ENCODE measurements at places on chromosomes 11 and 22.

DNA sequence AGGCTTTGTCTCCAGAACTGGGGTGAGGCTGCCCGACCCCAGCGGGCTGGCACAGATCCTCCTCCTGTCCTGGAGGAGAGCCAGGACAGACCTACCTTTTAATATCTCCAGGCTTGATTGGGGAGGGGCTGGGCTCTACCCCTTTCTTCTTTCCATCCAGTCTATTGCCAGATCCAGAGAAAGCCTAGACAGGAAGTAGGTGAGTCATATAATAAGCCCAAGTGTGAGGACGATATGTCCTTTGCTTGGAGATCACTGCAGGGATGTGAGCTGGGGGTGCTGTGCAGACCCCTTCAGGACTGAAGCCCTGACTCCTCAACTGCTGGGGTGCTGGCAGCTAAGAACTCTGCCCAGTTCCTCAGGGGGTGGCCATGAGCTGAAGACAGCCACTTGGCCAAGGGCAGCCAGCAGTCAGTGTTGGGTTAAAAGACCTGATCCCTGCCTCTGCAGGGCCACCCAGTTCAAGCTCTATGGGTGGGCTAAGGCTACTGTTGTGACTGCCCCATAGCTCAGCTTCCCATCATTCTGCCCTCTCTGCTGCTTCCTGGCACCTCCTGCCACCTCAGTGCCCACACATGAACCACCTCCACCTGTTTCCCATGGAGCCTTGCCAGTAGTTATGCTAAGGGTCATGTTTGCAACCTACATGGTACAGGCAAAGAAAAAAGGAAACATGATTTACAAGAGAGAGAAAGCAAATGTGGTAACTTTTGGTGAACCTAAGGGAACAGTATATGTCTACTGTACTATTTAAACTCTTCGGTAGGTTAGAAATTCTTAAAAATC lies 8.3 kb upstream of the C22orf39 start:
- DNase-seq = no peak

GRCh38 chr11:8732324-8732670 lies 49.7 kb downstream of the RPL27A start:
- no peak for DNase-seq

GRCh38 chr11:128297091-128297651 lies 290.2 kb downstream of the ETS1 start:
- no peak for DNase-seq

DNA sequence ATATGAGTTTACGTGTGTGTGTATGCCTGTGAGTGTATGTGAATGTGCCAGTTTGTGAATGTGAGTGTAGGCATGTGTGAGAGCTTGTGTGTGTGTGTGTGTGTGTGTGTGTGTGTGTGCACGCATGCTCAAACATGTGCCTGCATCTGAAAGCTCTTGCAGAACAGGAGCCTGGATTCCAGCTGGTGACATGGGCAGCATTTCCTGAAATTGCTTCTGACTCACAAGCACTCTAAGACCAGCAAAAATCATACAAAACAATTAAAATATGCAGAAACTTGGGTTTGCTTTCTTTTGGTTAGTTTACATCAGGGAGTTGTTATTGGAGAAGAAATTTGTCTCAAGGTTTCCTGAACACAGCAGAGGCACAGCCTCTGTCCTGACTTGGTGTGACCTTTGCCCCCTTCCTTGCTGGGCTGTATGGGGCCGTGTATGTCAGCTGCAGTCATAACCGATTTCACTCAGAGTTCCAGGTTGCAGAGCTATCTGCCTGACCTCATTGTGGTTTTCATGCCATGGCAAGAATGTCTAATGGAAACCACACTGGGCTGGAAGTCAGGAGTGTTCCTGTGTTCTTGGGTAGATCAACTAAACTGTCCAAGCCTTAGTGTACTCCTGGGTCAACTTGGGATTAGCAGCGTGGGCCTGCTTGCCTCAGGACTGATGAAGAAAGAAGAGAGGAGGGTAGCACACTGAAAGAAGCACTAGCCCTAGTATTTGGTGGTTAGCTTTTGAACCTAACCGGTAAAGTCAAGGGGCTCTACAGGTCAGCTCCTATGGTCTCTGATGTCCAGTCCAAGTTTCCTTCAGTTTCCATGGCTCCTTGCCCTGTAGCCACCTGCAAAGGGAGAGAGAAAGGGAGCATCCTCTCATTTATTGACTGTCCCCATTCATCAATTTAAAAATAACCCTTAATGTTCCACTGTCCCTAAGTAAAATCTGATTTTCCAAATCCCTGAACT lies 143.7 kb downstream of the SNX19 start:
- no peak for DNase-seq

DNA sequence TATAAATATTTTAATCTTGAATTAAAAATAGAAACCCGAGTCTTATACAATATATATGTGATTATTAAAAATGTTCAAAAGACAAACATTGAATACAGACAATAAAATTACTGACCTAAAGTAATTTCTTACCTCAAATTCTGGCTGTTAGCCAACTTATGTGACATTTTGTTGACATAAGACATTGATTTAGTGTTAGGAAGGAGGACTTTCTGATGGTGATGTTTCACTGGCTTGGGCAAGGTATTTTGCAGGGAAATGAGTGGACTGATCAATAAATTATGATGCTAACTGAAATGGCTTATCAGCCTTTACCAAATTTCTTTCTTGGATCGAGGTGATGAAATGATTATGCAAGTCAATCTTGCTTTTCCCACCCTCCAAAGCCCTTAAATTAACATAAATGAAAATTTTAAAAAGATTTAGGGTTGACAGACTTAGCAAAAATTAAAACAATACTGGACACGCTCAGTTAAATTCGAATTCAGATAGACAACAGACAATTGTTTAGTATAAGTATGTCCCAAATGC lies 33.2 kb upstream of the FZD4 start:
- DNase-seq = no peak

GRCh38 chr11:9740202-9740883 lies 76.5 kb downstream of the SWAP70 start:
- DNase-seq = no peak

DNA sequence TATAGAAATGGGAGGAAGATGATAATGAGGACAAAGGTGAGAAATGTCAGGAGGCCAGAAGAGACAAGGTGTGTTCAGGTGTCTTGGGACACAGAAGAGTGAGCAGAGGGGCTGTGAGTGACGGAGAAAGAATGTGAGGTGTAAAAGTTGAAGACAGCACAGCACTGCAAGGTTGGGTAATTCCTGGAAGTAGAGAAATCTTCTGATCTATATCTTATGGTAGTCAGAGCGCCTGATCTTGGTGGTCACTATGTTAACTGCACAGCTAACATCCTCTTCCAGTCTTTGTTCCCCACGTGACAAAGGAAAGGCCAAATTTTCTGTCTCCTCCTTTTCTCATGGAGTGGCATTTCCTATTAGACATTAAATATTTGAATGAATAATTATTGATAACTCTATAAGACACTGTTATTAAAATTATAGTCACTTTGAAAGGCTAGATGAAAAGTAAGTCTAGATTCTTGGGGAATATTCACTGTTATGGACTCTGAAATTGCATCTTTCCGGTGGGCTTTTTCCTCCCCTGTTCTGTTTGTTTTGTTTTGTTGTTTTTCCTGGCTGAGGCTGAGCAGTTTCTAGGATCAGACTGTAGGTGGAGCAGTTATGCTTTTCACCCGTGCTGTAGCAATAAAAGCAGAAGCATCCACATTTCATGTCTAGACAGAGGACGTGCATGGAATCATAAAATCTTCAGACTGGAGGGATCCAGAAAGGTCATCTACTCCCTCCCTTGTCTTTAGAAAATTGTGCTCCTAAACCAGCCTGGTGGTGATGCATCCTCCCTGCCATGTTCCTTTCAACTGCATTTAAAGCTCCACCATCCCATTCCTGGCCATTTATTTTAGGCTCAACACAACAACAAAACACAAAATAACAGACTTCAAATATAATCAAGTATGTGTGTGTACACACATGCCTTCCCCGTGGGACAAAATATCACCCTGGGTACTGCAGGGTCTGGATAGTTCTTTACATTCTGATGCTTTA lies 26.6 kb downstream of the SC5D start:
- DNase-seq = peak; percentile 45

GRCh38 chr11:118045191-118045590 lies 31.7 kb upstream of the TMPRSS4 start:
- DNase-seq = no peak

DNA sequence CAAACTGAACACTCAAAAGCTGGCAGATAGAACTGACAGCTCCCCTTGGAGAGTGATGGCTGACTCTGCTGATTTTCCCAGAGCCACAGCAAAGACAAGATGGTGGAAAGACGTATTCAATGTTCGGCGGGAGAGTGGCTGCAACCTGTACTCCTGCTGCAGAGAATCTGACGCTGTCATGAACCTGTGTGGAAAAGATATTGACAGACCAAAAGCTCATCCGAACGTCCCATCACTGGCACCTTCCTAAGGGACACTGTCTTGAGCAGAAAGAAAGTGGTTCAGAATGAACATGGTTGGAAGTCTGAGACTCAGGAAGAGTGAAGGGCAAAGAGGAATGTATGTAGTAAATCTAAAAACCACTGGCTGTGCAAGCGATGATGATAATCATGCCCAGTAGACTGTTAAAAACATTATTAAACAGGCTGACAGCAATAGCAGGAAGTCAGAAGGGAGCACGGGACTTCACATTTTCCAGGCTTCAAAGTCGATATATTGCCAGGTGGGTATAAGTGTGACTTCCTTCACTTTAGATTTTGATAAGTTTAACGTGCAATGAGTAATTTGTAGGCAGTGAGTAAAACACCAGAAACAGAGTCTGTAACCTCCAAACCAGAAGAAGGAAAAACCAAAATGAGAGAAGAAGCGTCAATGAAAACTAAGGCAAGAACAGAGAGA lies 6.2 kb upstream of the IL17REL start:
- no peak for DNase-seq

- no peak for DNase-seq
Observed at GRCh38 chr11:115167456-115167855, 336.8 kb downstream of the CADM1 start.

DNA sequence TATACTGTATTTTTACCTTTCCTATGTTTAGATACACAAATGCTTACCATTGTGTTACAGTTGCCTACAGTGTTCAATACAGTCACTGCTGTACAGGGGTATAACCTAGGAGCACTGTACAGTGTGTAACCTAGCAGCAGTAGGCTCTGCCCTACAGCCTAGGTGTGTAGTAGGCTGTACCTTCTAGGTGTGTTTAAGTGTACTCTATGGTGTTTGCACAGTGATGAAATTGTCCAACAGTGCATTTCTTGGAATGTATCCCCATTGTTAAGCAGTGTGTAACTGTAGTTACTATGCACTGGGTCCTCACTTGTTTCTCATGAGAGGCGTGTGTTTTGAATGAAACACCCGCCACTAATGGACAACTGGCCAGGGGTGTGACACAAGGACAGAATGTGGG lies 269.0 kb downstream of the OPCML start:
- DNase-seq = no peak

DNA sequence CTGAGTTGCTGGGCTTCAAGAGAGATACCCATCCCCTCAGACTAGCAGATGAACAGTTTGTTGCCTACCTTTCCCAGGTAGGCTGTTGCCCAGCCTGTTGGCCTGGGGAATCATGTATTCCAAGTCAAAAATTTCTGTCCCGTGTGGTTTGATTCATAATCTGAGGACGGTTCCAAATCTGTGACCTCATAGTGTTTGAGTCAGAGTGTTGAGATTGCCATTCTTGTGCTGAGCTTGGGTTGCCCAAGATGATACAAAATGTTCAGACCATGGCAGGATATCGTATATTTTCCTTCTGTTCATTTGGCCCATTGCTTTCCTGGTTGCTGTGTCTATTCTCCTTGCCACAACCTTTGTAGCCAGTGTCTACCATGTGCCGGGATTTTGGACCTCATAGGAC lies 64.3 kb downstream of the CYB5R2 start:
- no peak for DNase-seq

GRCh38 chr11:9176136-9176535 lies 84.7 kb upstream of the SCUBE2 start:
- no peak for DNase-seq

DNA sequence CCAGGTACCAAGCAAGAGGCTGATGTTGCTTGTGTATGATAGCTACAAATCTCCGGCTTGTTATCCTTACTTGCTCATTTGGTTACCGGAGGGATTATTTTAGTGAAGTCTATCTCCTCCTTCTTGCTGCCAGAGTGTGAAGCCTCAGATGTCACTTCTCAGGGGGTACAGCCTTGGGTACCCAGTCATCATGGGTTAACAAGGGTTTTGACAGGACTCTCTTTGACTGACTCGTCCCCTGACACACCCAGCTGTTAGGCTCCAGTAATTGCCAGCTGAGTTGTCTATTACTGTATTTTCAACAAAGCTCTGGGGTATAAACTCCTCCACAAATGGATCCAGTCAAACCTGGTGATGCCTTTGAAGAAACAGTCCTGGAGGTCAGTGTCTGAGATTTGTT lies 11.9 kb upstream of the PELI3 start:
- DNase-seq = no peak

GRCh38 chr22:31271485-31271884 lies 20.8 kb downstream of the PIK3IP1 start:
- peak; percentile 41 for DNase-seq

DNA sequence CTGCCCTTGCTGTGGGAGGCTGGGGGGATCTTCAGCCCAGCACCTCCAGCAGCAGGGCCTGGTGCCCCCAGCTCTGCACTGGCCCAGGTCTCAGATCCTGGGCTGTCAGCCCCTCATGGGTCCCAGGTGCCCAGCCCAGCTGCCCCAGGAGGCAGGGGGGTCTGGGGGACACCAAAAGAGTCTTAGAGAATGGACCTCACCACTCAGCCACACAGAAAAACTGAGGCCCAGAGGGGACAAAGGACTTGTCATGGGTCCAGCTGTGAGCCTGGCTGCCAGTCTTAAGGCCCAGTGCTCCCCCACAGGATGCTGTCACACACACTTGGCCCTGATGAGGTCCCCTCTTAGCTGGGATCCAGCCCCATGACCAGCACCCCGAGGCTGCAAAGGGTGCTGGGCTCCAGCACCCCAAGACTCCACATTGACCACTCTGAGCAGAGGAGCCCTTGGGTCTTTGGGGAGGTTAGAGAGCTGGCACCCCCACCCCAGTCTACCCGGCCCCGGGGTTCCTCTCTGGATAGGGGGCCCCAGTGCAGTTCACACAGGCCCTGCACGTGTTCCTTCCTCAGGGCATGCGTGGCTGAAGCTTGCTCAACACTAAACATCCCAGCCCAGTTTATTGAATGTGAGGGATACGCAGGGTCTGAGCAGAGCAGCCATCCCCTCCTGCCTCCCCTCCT lies 54.4 kb downstream of the IGLL5 start:
- DNase-seq = no peak

DNA sequence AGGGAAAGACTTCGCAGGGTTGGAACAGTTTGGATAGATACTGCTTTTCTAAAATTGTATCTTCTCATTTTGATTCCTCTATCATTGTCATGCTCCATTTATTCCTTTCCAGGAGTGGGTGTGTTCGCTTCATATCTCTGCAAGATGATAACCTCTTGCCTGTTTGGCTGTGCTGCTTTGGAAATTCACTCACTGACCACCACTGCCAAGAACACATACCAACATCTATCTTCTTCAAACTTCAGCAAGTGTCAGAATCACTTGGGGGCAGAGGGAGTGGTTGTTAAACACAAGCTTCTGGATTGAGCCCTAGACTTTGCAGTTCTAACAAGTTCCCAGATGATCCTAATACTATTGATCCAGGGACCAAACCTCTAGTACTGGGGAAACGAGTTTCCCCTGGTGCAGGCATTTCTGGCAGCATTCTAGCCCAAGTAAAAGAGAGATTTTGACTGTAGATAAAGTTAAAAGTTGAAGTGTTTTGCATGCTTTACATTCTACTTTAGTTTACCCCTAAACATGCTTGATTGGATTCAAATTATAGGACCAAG lies 11.5 kb upstream of the DKK3 start:
- no peak for DNase-seq
